ENCODE measurements at places on chromosomes 6 and 20.

GRCh38 chr6:109024368-109024767 is 70.3 kb downstream of the SESN1 start:
- DNase-seq = peak; percentile 2

GRCh38 chr20:58634521-58635278 is 16.4 kb upstream of the STX16 start:
- DNase-seq = no peak

- peak; percentile 41 for DNase-seq
These were observed 80.3 kb downstream of the ZDHHC14 start for GRCh38 chr6:157461000-157461915.

DNA sequence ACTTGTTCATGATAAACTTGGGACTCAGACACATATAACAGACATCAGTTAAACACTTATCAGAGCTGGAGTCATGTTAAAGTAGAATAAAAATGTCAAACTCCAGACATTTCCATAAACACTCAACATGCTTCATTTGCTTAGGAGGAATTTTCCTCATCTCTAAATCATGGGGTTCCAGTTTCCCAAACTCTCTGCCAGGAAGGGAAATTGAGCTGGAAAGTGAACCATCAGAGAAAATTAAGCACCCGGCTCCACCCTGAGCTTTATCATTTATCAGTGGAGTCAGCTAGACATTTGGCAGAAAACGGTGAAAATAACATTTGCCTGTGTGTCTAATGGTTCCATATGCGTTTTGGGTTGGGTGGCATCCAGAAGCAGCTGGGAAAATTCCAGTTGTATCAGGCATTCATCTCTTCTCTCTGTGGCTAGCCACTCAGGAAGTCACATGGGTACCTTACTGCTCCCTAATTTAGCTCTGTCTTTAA is 25.3 kb upstream of the ZNFX1 start:
- no peak for DNase-seq

DNA sequence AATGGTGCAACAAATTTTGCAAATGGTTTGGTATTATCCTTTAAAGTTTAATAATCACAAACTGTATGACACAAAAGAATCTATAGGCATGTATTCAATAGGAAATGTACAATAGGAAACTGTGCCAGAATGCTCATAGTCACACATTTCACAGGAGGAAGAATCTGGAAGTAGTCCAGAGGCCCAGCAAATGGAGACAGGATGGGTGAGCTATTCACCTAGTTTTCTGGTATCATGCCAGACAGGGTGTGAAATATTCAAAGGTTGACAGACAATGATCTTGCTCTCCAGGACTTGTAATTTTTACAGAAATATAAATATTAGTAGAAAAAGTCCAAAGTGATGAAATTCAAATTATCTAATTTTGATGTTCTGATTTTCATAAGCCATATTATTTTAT is 520.1 kb upstream of the IMPG1 start:
- no peak for DNase-seq

- no peak for DNase-seq
These were observed 191.7 kb upstream of the HSF2 start for GRCh38 chr6:122207794-122208193.

Data from MG63 (cell line).